A549 treated with dexamethasone at 1 μM for 4 hours (cell line): ENCODE measurements at places on chromosomes 16 and 17. TPM values are rescaled to one million over a fixed set of nuclear protein-coding genes. Genes with fewer than 3 reads are reported as not detected.

Gene RNF112
- total RNA-seq: 0.31 to 1.0 TPM (median 0.44 TPM) in 5 replicates

Gene MGAT5B
- total RNA-seq: 13.7 to 21.3 TPM (median 20.9 TPM) in 5 replicates

Gene PABPN1L
- not detected in 5 replicates for total RNA-seq

Gene KRTAP9-8
- not detected in 5 replicates for total RNA-seq

Gene KRT20
- 0.11 to 0.49 TPM (median 0.19 TPM) in 5 replicates for total RNA-seq
